Endothelial cell (in vitro differentiated cells): ENCODE measurements at places on chromosomes 4 and X. TPM values are rescaled to one million over a fixed set of nuclear protein-coding genes. Genes with fewer than 3 reads are reported as not detected.

DNA sequence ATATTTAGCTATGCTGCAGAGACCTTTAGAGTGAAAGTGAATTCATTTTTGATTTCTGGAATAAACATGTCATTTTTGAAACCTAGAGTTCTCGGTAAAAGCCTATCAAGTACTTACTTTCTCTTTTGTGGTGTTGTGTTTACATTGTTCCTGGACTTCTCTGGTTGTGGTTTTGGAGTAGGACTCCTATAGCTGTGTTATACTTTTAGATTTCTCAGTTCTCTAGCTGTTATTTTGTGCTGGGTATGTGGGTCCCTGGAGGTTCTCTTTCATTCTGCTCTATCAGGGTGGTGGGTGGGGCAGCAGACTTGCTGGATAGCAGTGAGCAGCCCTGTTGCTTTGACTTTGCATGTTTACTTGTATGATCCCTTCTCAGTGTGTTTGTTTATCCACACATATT, 25.6 kb upstream of the MSMO1 start:
- DNase-seq = no peak

- DNase-seq = no peak
Measured at GRCh38 chr4:85407546-85407945, 67.4 kb upstream of the ARHGAP24 start.

The GABRE gene
- 2.0 TPM for total RNA-seq

The RENBP gene
- 19.3 TPM for total RNA-seq

The ASB9 gene
- total RNA-seq = 2.8 TPM

DNA sequence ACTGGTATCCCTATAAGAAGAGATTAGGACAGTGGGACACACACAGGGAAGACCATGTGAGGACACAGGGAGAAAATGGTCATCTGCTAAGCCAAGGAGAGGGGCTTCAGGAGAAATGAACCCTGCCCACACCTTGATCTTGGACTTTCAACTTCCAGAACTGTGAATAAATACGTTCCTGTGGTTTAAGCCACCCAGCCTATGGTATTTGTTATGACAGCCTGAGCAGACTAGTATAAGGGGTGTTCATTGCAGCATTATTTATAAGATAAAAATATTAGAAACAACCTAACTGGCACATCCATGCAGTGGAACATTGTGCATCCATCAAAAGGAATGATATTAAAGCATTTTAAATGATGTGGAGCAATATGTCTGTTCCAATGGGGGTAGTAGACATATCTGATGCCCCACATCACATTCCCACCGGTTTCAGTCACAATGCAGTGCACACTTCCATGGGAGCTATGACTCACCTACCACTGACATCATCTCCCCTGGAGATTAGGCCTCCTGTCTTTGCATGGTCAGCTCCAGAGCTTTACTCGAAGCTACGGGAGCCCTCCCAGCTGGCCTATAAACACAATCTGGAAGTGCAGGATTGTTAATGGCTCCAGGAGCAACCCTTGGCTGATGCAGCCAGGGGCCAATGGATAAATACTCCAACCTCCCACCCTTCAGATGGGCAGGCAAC, 38.9 kb upstream of the MAMLD1 start:
- DNase-seq = no peak

The GPR50 gene
- total RNA-seq = 1.1 TPM

DNA sequence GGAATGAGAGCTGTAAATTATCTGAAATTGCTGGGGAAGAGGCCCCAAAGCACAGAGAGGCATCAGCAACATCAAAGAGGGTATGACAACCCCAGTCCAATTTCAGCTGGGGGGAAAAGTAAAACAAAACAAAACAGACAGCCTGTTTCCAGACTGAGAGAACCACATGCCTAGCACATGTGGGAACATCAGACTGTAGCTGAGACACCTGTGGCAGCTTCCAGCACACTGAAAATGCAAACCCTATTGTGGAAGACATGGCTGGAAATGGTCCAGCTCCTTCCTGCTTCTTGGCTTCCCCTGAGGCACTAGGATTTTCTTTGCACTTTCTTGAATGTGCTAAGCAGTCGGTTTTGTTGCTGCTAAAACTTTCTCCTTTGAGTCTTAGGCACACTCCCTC, 240.9 kb upstream of the STS start:
- DNase-seq = no peak

DNA sequence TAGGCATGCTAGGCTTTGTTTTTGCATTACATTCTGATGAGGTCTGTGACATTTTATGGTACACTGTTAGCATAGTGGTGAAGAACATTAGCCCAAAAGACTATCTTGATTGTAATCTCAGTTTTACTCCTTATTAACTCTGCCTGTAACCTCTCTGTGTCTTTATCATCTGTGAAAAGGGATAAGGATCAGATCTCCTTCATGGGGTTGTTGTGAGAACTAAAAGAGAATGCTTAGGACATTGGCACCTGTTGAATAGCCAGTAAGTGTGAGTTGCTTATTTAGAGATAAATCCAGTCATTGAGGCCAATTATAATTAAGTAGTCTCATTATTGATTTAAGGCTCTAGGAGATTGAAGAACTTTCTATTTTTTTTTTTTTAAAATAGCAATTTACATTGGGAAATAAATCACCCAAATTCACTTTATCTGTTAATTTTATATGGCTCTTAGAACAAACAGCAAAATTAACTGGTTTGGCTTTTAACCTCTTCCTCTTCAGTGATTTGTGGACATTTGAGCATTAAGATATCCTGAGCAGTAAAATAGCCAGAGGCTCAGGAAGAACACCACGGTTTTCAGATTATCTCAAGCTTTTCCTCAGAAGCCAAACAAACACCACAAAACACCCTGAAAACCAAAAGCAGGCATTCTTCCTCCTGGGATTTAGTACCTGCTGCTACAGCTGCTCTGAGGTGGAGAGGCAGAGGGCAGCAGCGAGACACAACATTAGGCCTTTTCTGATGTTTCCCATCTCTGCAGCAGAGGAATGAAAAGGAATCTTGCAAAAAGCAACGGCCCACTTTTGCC, 192.9 kb downstream of the ARHGAP10 start:
- DNase-seq = peak; percentile 44

The HTN3 gene
- total RNA-seq = not detected

GRCh38 chrX:52988985-52989917, 30.9 kb upstream of the FAM156A start:
- no peak for DNase-seq

- no peak for DNase-seq
Measured at GRCh38 chr4:59904331-59904730, 1295.8 kb upstream of the ADGRL3 start.

DNA sequence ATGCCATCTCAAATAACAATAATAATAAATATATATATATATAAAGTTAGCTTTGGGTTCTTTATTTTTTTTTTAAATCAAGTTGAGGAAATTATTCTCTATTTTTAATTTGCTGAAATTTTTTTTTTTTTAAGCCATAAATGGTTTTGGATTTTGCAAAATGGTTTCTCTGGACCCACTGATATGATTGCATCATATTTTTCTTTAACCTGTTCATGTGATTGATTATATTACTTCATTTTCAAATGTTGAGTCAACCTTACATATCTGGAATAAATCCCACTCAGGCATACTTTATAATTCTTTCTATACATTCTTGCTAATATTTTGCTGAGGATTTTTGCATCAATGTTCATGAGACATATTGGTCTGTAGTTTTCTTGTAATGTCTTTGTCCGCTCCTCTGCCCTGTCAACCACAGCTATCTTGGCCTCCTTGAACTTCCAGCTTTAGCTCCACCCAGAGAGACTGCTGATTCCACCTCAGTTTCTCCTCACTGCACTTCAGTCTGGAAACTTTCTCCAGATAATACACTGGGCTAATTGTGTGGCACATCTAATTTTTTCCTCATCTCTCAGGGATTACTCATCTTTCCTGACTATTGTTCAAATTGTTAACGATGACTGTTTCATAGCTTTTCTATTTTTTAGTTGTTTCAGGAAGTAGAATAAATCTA, 160.9 kb upstream of the GIMD1 start:
- no peak for DNase-seq

GRCh38 chrX:46757052-46757451, 1.9 kb downstream of the SLC9A7 start:
- DNase-seq = no peak

DNA sequence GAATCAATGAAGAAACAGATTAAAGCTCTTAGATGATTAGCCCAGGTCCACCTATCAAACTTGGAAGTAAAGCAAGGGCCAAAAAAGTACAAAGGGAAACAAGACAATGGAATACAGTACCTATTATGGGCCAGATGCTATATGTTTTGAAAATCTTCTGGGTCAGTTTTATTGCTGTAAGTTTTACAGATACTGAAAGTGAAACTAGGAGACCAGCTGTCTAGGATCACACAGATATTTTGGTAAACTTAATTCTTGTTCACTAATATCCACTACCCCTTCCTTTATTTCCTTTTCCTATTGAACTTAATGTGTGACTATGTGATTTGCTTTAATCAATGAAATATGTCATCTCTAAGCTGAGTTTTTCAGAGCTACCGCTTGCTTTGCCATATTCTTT, 505.4 kb upstream of the PITX2 start:
- no peak for DNase-seq

DNA sequence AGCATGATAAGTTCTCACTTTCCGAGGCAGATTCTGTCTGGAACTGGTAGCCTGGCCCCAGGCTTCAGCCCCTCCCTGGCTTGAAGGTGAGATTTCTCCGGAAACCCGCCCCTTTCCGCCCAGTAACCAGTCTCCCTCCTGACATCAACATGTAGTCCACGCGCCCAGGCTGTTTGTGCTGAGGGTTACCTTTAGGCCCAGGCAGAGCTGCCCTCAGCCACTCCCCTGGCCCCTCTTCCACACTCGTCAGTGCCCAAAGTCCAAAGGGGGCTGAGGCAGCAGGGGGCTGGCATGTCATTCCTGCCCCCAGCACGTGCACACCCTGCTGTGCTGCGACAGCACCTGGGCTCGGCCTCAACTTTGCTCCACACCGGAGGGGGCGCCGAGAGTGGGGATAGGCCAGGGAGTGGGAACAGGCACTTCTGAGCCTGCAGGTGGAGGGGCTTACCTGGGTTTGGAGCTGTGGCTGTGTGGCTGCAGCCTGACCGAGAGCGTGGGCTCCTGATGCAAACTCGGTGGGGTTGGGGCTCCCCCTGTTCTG, 69.5 kb upstream of the ANK2 start:
- no peak for DNase-seq

The PAGE2 gene
- not detected for total RNA-seq

- DNase-seq = no peak
Measured at GRCh38 chr4:118273642-118274041, 79.2 kb downstream of the PRSS12 start.

The KDM5C gene
- 132 TPM for total RNA-seq

GRCh38 chr4:33512397-33512796, 2731.9 kb downstream of the ARAP2 start:
- DNase-seq = no peak

GRCh38 chrX:47746446-47746845, 87.5 kb upstream of the UXT start:
- no peak for DNase-seq

The SSX2B gene
- total RNA-seq = not detected

The CWH43 gene
- total RNA-seq = not detected

- DNase-seq = no peak
Measured at GRCh38 chrX:40449956-40450706, 130.6 kb upstream of the ATP6AP2 start.

The WDR17 gene
- 0.64 TPM for total RNA-seq

The MSANTD1 gene
- 0.97 TPM for total RNA-seq

DNA sequence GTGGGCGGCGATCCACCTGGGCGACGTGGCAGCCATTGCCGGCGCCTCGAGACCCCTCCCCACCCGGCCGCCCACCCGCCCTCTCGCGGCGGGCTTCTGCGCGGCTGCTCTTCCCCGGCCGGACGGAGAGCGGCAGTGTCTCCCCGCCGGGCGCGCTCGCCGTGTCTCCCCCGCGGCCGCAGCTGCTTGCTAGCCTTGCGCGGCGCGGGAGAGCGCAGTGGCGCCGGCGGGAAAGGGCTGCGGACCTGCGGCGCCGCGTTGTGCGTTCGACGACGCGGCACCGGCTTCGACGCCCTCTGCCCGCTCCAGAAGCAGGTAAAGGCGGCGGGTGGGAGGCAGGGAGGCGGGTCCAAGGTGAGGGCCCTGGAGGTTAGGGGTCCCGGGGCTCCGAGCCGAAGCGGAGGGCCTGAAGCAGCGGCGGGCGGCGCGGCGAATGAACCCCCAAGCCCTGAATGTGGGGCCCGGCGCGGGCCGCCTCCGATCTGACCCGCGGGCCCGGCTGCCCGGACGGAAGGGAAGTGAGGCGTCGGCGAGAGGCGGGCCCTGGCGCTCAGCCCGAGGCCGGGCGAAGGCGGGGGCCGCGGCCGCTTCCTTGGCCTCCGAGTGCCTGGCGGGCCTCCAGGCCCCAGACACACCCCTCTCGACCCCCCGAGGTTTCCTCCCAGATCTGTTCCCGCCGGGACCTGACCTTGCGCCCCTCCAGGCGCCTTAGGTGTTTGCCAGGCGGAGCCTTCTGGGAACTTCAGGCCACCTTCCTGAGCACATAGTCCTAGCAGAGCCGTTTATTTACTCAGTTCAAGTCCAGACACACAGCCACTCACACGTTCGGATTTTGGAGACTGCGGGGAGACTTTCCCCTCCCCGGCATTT, at the start of gene N4BP2:
N4BP2 (plus strand) TSS at position 135 of the 870 bp plus-strand sequence. CDS start 40,491 bp downstream, outside the sequence.
- DNase-seq = peak; percentile 89

GRCh38 chr4:173270312-173271027, 63.7 kb downstream of the HMGB2 start:
- DNase-seq = no peak

GRCh38 chr4:54764476-54764875, 106.7 kb downstream of the KIT start:
- no peak for DNase-seq

The TMEM31 gene
- not detected for total RNA-seq

GRCh38 chrX:1558761-1559468, 21.9 kb upstream of the P2RY8 start:
- no peak for DNase-seq

The USP17L18 gene
- not detected for total RNA-seq

DNA sequence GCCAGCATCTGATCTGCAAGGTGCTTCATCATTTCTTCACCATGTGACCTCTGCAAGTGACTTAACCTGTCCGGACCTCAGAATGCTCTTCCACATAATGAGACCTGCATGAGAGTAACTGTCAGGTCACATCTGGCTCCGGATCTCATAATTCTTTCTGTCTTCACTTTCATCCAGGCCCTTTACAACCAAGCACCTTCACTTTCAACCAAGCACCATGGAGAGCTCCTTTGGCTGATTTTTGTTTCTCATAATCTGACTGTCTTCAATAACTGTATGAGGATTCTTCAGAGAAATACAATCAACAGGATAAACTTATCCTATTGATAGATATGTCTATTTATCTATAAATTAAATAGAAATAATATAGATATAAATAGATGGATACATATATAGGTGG, 148.1 kb downstream of the VCX3A start:
- peak; percentile 3 for DNase-seq
